ENCODE measurements at places on chromosomes 16 and 17.

GRCh38 chr17:55492781-55493341 is 18.4 kb downstream of the SMIM36 start:
- no peak for DNase-seq

GRCh38 chr16:47463771-47464624 is 2.9 kb downstream of the PHKB start:
- no peak for DNase-seq

- DNase-seq = no peak
Observed at GRCh38 chr16:27433636-27434035, 31.7 kb downstream of the IL21R start.

GRCh38 chr16:21227866-21228265 is 5.6 kb upstream of the ANKS4B start:
- no peak for DNase-seq

- no peak for DNase-seq
Observed at GRCh38 chr17:4786516-4786915, 352 bp upstream of the VMO1 start.

DNA sequence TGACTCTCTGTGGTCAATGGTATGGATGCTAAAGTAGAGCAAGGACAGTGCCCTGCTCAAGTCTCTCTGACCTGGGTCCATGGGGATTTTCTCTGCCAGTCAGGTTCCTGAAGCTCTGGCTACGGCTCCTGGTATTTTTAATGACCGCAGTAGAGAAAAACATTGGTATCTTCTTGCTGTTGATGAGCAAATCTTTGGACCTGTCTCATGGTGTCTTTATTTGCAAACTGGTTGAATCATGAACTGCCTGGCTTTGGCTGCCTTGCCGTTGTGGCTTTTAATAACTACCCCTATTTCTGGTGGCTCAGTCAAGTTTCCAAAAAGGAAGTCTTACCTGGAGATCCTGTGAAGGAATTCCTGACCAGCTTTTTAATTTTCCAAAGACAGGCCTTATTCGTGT is 8.7 kb downstream of the FAM234A start:
- no peak for DNase-seq

DNA sequence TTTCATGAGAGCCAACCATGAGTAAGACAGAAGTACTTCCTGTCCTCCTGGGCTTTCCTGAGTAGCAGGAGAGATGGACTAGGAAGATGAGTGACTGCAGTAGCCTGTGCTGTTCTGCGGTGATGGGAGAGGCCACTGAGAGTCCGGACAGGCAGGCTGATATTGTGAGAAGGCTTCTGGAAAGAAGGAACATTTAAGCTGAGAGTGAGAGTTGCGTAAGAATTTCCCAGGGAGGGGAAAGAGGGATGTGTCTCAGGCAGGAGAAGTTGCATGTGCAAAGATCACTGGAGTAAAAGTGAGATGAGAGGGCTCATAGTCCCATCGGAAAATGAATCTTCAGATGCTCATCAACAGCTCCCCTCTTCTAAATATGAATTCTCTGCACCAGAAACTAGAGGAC is 258.3 kb downstream of the RBFOX1 start:
- DNase-seq = no peak
